ENCODE measurements at places on chromosomes 2 and 18.

DNA sequence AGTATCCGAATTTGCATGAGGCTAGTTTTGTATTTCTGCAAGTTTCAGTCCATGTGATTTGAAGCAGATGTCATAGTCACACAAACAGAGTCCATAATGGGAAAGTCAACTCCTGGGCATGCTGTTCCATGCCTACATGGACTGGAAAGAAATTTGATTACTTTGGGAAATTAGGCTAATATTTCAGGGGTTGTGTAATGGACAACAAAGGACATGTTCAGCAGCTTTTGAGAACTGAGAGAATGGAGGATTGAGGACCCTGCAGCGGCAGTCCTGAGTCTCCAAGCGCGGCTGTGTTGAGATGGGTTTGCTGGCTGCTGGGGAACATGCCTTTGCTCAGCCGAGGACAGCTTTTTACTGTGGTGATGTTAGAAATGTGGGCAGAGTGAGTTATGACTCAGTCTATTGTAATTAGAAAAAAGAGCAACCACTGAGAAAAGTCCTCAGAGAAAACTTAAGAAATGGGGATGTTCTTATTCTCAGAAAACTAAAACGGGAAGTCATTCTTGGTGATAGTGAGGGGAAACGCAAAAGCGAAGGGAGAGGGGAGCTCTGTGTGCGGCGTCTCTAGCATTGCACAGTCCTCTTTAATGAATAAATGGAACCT is 149.2 kb downstream of the FAM210A start:
- no peak for DNase-seq

- no peak for DNase-seq
Observed at GRCh38 chr2:187302116-187302515, 145.9 kb downstream of the CALCRL start.

DNA sequence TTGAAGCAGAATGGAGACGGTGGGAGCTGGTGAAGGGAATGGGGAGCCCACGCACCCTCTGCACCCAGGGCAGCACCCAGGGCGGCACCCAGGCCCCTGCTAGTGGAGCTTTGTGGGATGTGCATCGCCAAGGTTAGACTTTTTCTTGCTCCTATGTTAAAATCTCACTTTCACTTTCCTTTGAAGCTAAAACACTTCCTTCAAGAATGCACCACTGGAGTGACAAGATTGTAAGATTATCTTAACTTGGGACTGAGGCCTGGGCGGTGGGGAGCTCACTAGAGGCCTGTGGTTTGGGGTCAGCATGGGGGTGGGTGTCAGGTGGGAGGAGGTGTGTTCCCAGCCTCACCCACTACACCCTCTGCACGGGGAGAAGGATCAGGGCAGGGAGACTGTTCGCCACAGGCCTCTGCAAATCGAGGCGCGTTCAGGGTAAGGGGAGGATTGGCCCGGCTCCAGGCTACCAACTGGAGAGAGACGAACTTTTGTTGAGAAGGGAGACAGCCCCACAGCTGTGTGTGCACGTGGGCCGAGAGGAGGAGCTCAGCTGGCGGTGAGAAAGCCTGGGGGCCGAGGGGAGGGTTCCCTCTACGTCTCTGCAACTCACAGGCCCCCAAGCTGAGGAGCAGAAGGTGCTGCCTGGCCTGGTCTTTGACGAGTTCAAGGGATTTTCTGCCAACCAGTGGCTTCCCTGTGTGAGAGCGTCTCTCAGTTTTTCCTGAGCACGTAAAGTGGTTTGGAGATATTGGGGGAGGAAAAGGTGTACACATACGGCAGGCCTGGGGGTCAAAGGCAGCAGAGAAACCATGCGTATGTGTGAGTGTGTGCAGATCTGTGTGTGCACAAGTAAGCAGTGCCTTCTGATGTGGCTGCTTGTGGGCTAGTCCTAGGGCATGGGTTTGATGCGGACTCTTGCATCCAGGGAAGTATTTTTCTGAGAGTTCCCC is 147.7 kb downstream of the KLHL29 start:
- DNase-seq, result no peak

- DNase-seq, result no peak
Observed at GRCh38 chr2:96315005-96315399, 9.7 kb upstream of the SNRNP200 start.

- DNase-seq, result no peak
Observed at GRCh38 chr2:102601730-102602129, 17.6 kb upstream of the SLC9A2 start.

- no peak for DNase-seq
Observed at GRCh38 chr18:76913583-76913982, 91.2 kb downstream of the ZNF236 start.

GRCh38 chr2:220394433-220394832 is 767.0 kb downstream of the SLC4A3 start:
- DNase-seq, result no peak

DNA sequence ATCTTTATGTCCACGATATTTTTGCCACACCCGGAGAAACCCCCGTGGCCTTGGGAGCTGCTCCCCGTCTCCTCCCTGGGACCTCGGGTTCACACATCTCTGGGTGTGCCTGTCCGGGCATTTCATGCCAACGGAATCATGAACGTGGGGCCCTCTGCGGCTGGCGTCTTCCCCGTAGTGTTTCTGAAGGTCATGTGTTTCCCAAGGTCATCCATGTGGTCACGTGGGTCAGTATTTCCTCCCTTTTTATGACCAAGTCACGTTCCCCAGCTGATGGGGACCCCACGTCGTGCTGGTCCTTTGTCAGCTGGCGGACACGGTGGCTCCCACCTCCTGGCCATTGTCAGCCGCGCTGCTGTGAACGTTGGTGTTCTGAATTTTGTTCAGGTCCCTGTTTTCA is 135.7 kb downstream of the NFATC1 start:
- DNase-seq, result no peak

GRCh38 chr2:220046507-220046906 is 419.1 kb downstream of the SLC4A3 start:
- DNase-seq, result no peak

DNA sequence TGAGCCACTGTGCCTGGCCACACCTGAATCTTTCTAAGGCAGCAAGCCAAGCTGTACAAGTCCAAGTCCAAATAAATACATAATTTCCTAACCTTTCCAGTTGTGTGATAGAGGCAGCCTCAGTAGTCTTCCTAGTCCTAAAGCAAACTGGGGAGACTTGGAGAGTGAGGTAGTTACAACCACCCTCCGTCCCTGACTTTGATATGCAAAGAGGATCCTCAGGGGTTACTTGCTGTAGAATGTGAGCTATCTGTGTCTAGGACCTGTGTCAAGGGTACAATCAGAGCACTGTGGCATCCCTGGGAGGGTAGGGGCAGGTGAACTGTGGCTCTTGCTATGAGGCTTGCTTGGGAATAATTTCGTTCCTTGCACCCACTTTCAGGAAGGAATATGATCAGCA is 28.3 kb upstream of the KCNG3 start:
- DNase-seq, result no peak

GRCh38 chr2:209771474-209772289 is at the start of gene UNC80:
UNC80 (plus strand) TSS chr2:209771832; CDS start chr2:209772073, 241 bp downstream.
- peak; percentile 8 for DNase-seq

GRCh38 chr18:40341701-40342100 is 1613.3 kb upstream of the PIK3C3 start:
- DNase-seq, result no peak

DNA sequence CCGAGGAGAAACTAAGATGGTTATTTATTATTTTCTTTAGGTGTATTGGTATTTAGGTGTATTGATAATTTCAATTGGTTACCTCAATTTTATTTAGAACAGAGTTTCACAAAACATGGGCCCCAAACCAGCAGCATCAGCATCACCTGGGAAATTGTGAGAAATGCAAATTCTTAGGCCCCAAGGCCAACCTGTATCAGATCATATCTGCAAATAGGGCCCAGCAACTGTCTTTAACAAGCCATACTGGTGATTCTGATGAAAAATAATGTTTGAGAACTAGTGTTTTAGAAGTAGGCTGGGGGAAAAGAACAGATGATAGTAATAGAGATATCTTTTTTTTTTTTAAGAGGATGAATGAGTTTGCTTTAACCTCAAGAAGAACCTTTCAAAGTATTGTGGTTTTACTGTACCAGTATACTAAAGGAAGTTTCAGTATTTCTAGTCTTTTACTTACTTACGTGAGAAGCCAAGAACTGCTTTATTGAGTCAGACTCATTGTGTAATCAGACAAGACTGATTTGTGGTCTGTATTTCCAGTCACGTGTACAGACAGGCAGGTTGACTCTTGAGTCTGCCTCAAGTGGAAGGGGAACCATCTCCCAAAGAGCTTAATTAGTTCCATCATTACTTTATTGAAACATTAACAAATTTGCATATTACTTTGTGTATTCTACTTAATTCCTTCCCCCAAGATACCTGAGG is 60.4 kb upstream of the GAREM1 start:
- DNase-seq, result no peak

- peak; percentile 36 for DNase-seq
Observed at GRCh38 chr2:119301413-119301812, 65.2 kb downstream of the C2orf76 start.

GRCh38 chr18:72652990-72653593 is 109.0 kb upstream of the CBLN2 start:
- DNase-seq, result no peak

DNA sequence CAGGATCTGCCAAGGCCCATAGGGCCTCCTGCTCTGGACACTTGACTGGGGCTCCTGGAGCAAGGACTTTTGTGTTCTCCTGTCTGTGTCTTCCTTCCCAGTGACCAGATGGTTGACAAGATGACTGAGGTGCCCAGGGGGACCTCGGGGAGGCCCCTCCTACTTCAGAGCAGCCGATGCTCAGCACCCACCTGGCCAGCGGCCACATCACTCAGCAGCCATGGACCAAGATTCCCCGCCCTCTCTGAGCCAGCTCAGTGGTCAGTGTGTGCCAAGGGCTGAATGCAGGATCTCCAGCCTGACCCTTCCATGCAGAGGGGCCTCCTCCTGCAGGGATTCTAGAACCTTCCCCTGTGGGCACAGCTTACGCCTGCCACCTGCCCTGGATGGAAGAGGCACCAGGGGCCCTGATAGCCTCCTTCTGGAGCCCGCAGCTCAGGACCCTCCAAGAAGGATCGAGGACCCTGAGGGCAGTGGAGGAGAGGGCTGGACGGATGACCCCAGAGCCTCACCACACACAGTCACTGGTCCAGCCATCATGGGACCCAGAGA is 87.4 kb upstream of the GPC1 start:
- no peak for DNase-seq

DNA sequence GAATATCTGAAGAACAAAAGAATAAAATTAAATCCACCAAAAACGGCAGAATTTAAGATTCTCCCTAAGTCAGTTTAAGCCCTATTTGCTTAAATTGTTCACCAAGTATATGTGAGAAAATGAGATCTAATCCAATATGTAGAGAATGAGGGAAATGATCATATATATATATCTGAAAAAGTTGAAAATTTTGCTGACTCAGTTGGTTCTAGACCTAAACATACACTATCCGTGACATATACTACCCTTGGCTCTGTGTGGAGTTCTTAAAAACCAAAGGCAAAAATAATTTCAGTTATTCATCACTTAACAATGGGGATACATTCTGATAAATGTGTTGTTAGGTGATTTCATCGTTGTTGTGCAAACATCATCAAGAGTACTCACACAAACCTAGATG is 7.3 kb downstream of the SS18 start:
- DNase-seq, result no peak

GRCh38 chr2:144012304-144012703 is 507.6 kb downstream of the ZEB2 start:
- no peak for DNase-seq

- DNase-seq, result no peak
Observed at GRCh38 chr2:143231254-143231645, 102.0 kb downstream of the ARHGAP15 start.

DNA sequence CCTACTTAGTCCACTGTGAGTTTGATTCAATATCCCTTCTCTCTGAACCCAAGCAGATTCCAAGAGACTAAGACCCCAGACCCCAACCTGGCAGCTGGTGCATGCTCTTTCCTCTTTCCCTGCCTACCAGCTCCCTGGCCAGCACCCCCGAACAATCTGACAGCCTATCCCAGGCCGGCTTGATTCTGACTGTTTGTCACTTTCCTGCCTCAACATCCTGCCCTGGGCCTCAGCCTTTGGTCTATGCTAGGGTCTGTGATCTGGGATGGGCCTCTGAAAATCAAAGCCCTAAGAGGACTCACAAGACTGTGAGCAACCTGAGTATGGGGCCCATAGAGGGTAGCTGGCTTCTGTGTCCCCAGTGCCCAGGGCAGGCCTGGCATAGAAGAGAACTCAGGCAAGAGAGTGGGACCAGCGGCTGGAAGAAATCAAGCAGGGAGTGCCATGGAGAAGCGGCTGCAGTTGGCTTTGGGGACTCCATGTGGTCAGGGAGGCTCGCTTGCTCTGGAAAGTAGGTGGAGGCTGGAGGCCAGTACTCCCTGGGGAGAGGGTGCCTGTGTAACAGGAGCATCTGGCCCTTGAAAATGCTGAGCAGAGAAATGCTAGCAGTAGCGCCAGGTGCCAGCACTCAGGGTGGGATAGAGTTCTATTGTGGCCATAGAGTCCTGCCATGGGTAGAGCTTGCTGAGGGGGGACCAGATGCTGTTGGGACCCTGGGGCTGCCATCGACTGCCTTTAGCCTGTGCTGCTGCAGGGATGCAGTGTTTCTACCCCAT is 343.9 kb downstream of the DYSF start:
- no peak for DNase-seq

- no peak for DNase-seq
Observed at GRCh38 chr2:200741468-200742202, 70.1 kb upstream of the BZW1 start.

- no peak for DNase-seq
Observed at GRCh38 chr2:26772064-26773001, 8.2 kb downstream of the SLC35F6 start.

DNA sequence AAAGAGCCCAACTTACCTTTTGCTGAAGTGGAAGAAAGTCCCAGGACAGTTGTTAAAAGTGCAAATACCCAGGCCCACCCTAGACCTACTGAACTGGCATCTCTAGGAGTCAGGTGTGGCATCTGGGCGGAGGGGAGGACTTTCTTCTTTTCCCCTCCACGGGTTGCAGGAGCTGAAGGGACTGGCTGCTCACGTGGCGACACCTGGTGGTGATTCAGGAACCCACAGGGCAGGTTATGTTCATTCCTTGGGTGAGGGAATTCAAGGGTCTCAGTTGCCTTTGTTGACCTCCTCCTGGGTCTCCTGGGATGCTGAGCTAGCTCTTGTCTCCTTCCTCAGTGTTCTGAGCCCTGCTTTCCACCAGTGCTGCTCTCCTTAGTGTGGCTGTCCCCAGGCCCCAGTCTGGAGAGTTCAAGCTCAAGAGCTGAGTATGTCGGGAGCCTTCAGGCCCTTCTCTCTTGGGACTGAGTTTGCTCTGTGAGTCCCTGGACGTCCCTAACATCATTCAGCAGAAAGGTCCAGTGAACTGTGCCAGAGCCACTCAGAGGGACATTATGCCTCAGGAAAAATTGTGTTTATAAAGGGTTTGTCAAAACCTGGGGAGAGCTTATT is 56.9 kb downstream of the DYSF start:
- no peak for DNase-seq

- no peak for DNase-seq
Observed at GRCh38 chr18:26133652-26134051, at the start of gene PSMA8. PSMA8 (plus strand) TSS chr18:26133869; CDS start chr18:26133966, 97 bp downstream.

DNA sequence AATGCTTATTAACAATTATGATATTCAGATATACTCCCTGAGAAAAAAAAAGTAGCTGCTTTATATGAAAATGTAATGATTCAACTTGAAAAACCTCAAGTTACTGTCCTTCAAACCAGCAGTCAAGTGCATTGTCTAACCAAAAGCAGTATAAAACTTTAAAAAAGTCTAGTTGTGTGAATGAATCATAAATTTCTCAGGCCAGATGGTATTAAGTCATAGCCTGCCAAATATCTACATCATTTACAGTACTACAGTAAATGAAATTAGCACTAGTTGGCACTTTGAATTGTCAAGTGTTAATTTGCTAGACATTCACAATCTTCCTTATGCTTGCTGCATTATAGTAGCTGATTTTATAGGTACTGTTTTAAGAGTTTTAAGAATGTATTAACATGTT is 85.9 kb downstream of the CBLN2 start:
- DNase-seq, result no peak
